Left ventricle myocardium inferior (tissue), 1 donor: ENCODE measurements at places on chromosomes 11 and 22.

DNA sequence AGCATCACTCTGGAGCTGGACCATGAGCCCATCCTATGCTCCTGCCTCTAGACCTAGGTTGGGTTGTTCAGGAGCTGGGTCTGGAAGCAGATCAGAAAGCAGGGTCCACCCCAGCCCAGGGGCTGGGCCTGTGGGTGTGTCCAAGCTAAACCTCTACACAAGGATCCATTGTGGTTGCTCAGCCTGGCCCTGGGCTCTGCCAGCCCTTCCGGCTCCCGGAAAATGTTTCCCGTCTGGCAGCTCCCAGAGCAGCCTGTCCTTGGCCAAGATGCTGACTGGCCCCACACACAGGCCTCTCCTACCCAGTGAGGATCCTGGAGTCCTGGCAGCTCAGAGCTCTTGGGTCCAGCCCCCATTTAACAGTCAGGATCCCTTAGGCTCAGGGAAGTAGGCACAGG, 35.3 kb upstream of the FCHSD2 start:
- peak; percentile 61 for DNase-seq

DNA sequence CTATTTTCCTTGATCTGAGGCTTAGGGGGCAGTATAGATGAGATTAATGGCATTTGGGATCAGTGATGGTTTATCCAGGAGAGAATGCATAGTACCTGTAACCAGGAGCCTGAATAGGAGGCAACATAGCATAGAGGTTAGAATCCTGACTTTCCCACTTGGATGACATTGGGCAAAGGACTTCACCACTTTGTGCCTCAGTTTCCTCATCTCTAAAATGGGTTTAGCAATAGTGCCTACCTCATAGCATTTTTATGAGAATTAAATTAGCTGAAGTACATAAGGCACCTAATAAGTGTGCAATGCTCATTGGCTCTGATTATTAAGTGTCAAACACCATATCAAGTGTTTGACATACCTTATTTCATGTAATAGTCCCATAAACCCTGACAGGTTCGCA, 30.8 kb downstream of the CD44 start:
- no peak for DNase-seq

- DNase-seq: no peak
These were observed 10.9 kb downstream of the INS start for GRCh38 chr11:2149864-2150847.

- DNase-seq: peak; percentile 43
These were observed 541 bp downstream of the MICAL2 start for GRCh38 chr11:12110714-12111548.

DNA sequence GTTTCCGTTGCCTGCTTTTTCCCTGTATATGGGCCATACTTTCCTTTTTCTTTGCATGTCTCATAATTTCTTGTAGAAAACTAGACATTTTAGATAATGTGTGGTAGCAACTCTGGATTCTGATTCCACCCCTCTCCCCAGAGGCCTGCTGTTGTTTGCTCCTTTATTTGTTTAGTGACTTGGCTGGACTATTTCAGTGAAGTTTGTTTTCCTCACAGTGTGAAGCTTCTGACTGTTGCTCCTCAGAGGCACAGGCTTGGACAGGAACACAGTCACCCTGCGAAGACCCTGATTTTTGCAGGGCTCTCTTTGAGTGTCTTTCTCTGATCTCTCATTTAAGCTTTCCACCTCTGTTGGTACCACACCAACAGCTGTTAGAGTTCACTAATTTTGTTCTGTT, 72.5 kb downstream of the SWAP70 start:
- no peak for DNase-seq

- no peak for DNase-seq
These were observed 1481.4 kb downstream of the BRD1 start for GRCh38 chr22:48346311-48346710.

DNA sequence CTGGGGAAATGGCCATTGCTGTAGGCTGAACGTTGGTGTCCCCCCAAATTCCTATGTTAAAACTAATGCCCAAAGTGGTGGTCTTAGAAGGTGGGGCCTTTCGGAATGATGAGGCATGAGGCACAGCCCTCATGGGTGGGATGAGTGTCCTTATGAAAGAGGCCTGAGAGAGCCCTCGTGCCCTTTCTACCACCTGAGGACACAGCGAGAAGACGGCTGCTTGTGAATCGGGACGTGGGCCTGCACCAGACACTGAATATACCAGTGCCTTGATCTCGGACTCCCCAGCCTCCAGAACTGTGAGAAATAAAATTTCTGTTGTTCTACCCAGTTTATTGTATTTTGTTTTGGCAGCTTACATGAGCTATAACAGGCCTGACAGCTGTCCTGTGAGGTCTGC, 162.9 kb upstream of the B3GAT1 start:
- DNase-seq: no peak

GRCh38 chr22:42065438-42066125, 5.0 kb downstream of the NAGA start:
- no peak for DNase-seq

DNA sequence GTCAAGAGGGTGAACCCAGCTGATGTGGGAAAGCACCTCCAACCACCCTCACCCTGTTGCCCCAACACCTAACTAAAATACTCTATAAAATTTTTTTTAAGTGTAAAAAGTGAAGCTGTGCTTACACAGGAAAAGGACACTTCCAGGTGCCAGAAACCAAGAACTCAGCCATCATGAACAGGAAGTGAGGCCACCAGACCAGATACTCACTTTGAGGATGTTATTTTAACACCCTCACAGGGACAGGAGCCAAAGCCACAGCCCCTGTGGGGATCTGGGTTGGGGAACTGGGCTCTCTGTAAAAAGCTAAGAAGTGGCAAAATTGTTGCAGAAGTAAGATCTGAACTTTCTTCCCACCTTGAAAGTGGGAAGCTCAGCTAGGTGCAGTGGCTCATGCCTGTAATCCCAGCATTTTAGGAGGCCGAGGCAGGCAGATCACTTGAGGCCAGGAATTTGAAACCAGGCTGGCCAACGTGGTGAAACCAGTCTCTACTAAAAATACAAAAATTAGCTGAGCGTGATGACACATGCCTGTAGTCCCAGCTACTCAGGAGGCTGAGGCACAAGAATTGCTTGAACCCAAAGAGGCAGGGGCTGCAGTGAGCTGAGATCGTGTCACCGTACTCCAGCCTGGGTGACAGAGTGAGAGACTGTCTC, 3.8 kb downstream of the RSPH14 start:
- no peak for DNase-seq

DNA sequence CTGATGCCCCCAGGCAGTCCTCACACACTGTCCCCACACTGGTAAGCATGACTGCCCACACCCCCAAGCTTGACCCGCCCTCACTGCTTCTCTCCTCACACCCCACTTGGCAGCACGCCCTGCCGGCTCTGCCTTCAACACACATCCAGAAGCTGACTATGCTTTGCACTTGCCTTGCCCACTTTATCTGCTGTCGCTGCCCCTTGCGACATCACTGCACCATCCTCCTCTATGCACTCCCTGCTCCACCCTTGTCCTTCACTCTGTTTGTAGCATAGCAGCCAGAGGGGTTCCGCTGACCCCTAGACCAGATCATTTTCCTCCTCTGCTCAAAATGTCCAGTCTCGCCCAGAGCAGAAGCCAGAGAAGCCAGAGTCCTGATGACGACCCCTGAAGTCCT, 25.3 kb upstream of the SLC25A1 start:
- DNase-seq: no peak

- DNase-seq: no peak
These were observed 238.1 kb downstream of the SWAP70 start for GRCh38 chr11:9901943-9902342.
